Activated naive CD4-positive, alpha-beta T cell (primary cell): ENCODE measurements at places on chromosomes 1 and 21.

DNA sequence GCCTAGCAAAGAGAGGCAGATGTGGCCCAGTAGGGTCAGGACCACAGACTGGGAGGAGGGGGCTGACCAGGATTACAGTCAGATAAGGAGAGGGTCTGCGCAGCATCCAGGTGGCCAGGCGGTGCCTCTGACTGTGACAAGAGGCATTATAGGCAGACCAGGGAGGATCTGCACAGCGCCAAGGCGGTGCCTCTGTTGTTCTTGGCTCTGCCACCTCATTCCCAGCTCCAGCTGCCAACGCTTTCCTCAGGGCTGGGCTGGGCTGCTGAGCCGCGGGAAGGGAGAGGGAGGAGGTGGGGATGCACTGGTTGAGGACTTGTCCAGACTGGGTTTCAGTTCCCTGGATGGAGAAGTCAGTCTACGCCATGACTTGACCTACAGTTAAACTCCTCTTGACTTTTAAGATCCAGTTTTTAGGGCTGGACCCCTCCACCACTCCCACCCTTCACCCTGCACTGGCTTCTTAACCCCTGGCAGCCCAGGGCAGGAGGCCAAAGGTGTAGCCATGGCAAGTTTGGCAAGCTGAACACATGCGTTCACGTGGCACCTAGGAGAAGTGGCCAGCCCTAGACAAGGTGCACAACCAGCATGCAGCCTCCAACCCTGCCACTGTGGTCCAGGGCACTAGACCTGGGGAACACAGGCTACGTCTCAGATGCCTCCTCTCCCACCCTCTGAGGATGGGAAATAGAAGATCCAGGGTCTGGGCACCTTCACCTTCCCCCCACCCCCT is 4.5 kb upstream of the CRABP2 start:
- no peak for DNase-seq

- no peak for DNase-seq
These were observed 14.3 kb downstream of the RUSC1 start for GRCh38 chr1:155334962-155335361.

- no peak for DNase-seq
These were observed 7.0 kb upstream of the TNFRSF1B start for GRCh38 chr1:12159816-12160215.

GRCh38 chr1:57163325-57163724 is 197.5 kb upstream of the C8B start:
- DNase-seq: no peak

DNA sequence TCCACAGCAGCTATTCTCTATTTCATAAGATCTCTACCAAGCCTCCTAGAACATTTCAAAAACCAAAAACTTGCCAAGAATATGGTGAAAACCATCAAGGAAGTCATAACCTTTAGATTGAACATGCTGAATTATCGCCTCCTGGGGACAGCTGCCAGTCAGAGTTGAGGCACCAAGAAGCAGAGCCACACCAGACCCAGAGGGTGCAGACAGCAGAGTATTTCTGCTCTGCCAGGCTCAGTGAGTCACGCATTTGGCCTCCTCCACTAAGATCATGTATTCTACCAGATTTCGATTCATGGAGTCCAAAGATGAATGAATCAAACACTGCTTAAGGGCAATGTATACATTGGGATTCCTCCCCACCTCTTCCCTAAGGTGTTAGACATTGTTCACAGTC is 2.1 kb downstream of the F3 start:
- no peak for DNase-seq

- DNase-seq: no peak
These were observed 32.2 kb downstream of the DTL start for GRCh38 chr1:212067787-212068186.

DNA sequence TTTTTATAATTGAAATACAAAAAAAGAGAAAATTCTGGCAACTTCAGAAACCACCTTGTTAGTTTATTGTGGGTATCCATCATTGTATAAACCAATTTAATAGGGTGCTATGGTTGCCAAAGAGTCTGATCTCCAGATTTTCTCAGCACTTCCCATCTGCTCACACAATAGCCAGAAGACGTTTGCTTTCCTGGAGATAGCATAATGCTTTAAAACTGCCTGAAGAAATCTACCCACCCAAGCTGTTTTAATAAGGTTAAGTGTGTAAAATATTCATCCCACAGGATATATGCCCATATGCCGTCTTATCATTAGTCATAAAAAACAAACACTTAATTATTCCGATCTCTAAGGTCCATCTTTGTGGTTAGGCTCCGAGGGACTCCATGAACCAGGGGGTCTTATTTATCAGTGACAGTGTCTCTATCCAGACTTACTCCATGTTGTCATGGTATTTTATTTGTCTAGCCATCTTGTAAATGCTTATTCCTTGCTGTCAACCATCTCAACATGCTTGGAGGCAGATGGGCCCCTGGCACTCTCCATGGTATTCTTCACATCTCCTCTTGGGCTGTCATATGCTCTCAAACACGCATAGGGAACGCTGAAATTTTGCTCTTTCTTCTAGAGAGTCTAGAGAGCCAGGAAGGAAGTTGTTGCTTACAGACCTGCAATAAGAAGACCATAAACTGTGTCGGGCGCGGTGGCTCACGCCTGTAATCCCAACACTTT is 58.5 kb downstream of the MAP10 start:
- DNase-seq: no peak

DNA sequence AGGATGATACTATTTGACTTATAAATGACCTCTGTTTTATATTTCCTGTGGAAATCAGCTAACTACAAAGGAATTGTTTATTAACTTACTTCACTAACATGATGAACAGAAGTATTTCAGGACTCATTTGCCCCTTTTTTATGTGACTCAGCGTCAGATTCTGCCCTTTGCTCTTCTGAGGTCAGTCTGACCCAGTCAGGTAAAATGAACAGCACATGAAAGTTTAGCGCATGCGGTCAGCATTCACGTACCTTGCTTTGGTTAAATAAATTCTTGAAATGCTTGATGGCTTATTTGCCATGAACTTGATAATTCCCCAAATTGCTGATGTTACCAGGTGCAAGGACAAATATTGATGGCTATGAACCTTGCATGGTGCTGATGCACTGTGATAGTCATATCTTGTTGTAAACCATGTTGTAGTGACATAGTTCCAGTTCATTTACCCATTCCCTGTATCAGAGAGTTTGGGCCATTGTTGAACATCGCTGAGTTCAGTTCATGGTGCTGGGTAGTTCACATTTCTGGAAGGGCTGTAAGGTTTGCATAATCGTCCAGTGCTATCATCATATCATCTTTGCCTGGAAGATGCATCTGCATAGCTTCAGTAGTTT is 133.4 kb downstream of the NFIA start:
- no peak for DNase-seq

- peak; percentile 43 for DNase-seq
These were observed at the start of gene KIAA0040 for GRCh38 chr1:175192630-175193526. KIAA0040 (minus strand) TSS chr1:175192776; CDS start chr1:175161013, 31,763 bp downstream.

GRCh38 chr1:184889166-184889565 is 85.1 kb downstream of the NIBAN1 start:
- no peak for DNase-seq

- peak; percentile 16 for DNase-seq
These were observed 520 bp downstream of the TMEM201 start for GRCh38 chr1:9589144-9589718.

GRCh38 chr21:30953605-30954004 is 72.2 kb upstream of the KRTAP11-1 start:
- DNase-seq: no peak

DNA sequence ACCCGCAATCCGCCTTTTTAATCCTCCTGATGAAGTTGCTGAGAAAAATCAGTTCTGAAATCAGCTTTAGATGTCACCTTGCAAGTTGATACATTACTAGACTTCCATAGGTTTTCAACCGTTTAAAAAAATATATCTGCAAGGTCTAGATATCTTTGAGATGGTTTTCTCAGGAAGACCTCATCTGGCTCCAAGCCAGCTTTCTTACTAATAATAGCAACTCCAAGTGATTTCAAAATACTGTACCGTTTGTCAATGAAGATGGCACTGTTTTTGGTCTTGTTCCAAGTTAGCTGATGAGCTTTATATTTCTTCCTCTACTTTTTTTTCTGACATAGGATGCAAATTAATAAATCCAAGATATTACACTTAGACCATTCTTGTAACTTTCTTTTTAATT is 40.3 kb downstream of the LRRC8C start:
- no peak for DNase-seq

GRCh38 chr1:213374369-213374768 is 323.3 kb downstream of the RPS6KC1 start:
- peak; percentile 59 for DNase-seq

GRCh38 chr1:103145449-103145848 is 37.1 kb upstream of the COL11A1 start:
- DNase-seq: no peak

GRCh38 chr21:45541221-45542039 is 810 bp downstream of the SLC19A1 start:
- peak; percentile 46 for DNase-seq

GRCh38 chr1:206854401-206855129 is 10.9 kb upstream of the IL20 start:
- DNase-seq: no peak

- DNase-seq: no peak
These were observed 15.5 kb downstream of the DHCR24 start for GRCh38 chr1:54871275-54872035.

GRCh38 chr1:237327061-237327460 is 285.1 kb downstream of the RYR2 start:
- no peak for DNase-seq
